ENCODE measurements at places on chromosomes 2 and 18.

GRCh38 chr2:217934321-217935131 lies 68.3 kb downstream of the TNS1 start:
- no peak for DNase-seq

- no peak for DNase-seq
These were observed 20.4 kb downstream of the EDAR start for GRCh38 chr2:108968619-108969018.

DNA sequence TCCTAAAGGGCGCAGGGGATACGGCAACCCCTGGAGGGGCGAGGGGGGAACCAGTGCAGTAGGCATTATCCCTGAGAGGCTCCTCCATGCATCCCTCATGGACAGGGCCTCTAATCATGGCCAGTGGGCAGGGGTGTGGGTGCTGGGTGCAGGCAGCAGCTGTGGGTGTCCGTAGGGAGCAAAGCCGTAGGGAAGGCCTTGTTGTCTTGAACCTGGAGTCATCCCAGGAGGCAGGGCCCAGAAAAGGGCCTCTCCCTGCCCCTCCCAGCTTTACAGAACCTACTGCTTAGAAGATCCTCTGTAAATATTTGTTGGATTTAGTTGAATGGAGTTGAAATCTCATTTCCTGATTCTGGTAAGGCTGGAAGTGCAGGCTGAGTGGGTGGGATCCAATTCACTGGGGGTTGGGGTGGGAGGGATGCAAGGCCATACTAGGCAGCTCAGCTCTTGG lies 207.0 kb upstream of the HAAO start:
- DNase-seq: no peak

DNA sequence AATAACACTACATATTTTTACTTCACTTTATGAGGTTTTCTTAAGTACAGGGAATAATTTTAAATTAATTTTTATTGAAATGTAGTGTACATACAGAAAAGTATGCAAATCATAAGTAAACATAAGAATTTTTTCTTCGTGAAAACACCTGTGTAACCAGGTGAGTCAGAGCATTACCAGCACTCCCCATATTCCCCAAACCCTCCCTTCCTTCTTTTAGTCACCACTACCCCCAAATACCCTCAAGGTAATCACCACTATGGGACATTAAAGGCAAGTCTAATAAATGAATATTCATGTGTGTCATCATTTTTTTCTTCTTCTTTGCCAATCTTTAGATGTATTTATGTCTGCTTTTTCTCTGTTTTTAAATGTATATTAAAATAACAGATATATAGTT lies 139.9 kb upstream of the LTBP1 start:
- DNase-seq: no peak

GRCh38 chr2:127134833-127135830 lies 28.2 kb upstream of the BIN1 start:
- DNase-seq: no peak

GRCh38 chr2:77867146-77867545 lies 345.0 kb upstream of the LRRTM4 start:
- DNase-seq: no peak

- DNase-seq: peak; percentile 66
These were observed 77.4 kb downstream of the DCDC2C start for GRCh38 chr2:3780477-3781402.

DNA sequence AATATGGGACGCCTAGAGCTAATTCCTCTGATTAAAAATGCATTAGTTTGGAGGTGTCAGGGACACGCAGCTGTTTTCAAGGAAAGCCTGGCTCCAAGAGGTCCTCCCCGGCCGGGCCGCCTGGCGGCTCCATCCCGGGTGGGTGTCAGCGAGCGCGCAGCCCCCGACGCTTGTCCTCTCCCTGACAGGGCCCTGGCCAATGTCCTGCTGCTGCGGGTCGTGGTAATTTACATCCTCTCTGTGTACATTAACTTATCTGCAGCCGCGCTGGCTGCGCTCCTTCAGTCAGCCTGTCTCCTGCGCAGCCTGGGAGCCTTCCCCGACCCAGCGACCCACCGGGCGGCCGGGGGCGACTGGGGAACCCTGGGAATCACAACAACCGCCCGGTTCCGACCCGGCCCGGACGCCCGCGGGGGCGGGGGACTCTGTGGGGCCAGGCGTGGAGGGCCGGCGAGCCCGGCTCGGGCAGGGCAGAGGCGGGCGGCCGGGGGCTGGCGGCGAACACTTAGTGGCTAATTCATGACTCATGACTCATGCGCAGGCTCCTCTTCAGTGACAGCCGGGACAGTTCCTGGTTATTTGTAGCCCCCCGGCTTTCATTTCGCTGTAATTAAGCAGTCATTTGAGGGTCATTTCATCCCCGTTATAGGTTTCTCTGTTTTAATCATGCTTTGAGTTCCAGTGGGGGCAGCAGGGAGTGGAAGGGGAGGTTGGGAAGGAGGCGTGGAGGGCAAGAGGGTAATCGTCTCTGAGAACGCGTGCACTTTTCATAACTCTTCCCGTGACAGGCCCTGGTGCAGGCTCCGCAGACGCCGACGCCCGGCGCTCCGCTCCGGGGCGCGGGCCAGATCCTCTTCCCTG lies 141.9 kb upstream of the CTAGE1 start:
- peak; percentile 23 for DNase-seq

- no peak for DNase-seq
These were observed 148.0 kb downstream of the GALR1 start for GRCh38 chr18:77397617-77398016.

- DNase-seq: no peak
These were observed 135.9 kb downstream of the CYP26B1 start for GRCh38 chr2:72011791-72012190.

DNA sequence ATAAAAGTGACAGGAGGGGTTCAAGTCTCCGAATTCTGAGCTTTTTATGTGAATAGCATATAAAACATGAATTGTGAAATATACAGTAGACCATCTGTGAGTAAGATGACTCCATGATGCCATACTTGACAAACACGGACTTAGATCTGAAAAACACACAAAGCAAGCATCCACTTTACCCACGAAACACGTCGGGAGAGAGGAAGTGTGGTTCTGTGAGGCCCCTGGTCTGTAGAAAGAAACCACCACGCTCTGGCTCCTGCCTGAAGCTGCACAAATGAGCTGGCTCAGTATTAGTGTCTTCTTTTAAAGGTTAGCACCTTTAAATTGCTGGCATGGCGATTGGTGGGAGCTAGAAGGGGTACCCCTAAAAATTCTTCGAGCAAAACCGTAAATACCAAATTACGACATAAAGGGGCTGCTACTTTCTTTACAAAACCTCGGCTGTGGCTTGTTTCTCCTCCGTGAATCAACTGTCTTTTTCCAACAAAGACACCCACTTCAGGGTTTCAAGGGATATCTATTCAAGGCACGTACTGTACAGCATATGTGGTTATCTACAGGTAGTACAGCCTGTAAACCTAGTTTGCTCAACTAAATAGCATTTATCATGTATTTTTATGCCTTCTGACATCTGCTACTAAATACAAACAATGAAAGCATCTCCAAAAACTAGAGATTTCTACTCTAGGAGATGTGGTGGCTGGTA lies 70.9 kb downstream of the AFF3 start:
- peak; percentile 10 for DNase-seq

DNA sequence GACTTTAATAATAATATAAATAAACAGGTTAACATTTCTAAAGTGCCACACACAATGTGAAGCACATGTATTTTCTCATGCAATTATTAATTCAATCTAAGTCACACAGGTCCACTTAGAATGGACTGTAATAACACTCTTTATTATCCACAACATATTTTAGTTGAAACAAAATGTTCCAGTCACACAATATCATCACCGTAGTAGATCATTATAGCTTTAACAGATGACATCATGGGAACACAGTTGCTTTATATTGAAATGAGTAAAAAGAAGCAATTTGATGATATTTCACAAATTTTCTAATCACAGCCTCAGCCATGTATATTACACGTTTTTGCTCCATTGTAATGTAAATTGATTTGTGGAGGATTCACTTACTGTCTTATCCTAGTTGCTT lies 266.3 kb downstream of the MEIS1 start:
- no peak for DNase-seq

GRCh38 chr2:65366595-65367125 lies 65.7 kb downstream of the SPRED2 start:
- no peak for DNase-seq

DNA sequence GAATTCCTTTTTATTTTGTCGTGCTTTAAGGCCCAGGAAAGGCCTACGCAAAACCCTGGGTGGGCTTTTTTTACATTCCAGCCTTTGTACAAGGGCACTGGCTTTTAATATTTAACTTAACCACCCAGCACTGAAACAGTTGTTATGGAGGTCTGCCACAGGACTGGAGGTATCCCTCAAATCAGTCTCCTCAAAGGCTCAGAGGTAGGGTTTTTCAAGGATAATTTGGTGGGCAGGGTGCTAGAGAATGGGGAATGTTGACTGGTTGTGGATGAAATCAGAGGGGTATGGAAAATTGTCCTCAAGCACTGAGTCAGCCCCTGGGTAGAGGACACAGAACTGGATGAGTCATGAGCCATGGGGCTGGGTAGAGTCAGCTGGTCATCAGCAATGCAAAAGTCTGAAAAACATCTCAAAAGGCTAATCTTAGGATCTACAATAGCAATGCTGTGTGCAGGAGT lies 443.1 kb downstream of the THSD7B start:
- DNase-seq: no peak

- DNase-seq: no peak
These were observed 59.6 kb downstream of the GATA6 start for GRCh38 chr18:22228976-22229375.

DNA sequence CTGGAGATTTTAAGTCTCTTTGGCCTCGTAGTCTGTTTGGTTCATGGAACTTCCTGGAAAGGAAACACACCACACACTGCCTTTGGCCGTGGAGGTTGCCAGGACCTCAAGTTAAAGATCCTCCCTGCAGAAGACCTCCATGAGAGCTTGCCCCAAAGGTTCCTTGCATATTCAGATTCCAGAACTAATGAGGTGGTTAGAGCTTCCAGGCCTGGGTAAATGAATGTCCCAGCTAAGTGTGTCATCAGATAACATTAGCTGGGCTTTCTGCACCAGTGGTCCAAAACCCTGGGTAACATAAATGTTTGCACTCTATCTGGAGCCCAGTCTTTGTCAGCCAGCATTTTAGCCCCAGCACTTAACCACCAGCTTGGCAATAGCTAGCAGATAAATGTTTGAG lies 122.1 kb upstream of the EML6 start:
- no peak for DNase-seq

DNA sequence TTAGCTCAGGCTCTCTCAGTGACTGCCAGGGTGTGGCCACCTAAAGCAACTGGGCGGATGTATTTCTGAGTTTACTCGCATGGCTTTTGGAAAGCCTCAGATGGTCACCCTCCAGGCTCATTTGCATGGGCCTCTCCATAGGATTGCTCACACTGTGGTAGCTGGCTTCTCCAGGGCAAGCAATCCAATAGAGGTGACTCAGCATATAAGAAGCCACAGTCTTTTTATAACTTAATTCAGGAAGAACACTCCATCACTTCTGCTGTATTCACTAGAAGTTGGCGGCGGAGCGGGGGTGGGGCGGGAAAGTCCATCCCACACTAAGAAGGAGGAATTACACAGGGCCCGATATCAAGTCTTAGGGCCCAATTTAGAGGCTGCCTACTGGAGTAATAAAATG lies 3.6 kb upstream of the DOK6 start:
- no peak for DNase-seq

DNA sequence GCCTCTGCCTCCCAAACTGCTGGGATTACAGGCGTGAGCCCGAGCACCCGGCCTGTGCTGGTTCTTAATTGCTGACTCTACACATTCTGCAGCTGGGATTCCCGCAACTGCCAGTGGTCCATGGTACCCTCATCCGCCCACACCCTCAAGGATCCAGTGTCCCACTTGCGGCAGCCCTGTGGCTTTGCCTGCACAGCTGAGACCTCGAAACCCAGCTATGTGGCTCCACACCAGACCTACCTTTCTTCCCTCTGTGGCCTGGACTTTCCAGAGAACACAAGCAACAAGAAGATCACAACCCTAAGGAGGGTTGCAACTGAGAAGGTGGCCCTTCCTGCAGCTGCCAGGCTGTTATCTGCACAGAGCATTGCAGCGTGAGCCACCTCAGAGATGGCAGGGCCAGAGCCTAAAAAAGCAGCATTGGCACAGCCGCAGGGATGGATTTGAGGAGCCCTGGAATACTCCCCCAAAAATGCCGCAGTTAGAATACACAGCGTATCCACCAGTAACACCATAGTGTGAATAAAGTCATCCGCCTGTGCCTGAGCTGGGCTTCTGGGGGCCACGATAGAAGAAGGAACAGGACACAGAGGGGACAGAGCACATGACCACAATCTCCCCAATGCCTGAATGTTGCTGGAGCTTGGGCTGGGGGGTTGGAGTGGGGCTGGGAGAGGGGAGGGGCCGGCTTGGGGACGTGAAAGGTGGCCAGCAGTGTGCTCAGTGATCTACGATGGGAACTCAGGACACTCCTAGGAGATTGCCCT lies 1.9 kb downstream of the GPR55 start:
- peak; percentile 42 for DNase-seq

DNA sequence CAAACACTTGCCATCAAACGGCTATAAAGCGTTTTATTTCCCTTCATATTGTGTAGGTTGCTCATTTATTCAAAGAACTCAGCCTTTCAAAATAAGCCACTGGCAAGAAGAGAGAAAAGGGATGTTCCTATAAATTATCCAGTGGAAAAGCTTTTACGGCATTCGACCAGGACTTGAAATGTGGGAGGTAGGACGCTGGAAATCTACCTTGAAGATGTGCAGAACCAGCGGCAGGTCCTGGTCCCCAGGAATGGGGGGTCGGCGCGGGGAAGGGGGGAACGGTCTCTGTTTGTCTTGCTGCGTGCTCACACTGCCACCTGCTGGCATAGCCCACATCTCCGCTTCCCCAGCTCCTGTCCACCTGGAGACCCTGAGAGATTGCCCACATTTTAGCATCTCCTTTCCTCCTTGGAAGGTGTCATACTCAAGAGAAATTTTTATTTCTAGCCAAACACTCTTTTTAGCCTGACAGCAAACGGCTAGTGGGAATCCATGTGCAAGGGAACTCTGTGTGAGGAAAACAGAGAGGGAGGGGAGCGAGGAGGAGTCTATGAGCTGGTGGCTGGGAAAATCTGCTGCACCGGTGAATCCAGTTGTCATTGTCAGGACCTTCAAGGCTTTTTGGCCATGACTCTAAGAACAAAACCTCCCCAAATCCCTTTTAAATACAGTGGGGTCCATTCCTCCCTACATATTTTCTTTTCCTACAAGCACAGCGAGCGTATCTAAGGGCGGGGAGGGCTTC lies 349.0 kb upstream of the PKDCC start:
- peak; percentile 4 for DNase-seq

Measured in activated naive CD8-positive, alpha-beta T cell treated with anti-CD3 and anti-CD28 coated beads for 36 hours (primary cell).